Natural killer cell treated with Interleukin-12 subunit alpha and Interleukin-12 subunit beta and Interleukin-15 and Interleukin-18, amount 100 ng/mL, for 72 hours (primary cell): ENCODE measurements at places on chromosomes 7 and 10. TPM values are rescaled to one million over a fixed set of nuclear protein-coding genes. Genes with fewer than 3 reads are reported as not detected.
A peak's percentile ranks its signal among the peaks of the same experiment; 100 is the strongest.

The HDAC9 gene
- 9.9 TPM for total RNA-seq

DNA sequence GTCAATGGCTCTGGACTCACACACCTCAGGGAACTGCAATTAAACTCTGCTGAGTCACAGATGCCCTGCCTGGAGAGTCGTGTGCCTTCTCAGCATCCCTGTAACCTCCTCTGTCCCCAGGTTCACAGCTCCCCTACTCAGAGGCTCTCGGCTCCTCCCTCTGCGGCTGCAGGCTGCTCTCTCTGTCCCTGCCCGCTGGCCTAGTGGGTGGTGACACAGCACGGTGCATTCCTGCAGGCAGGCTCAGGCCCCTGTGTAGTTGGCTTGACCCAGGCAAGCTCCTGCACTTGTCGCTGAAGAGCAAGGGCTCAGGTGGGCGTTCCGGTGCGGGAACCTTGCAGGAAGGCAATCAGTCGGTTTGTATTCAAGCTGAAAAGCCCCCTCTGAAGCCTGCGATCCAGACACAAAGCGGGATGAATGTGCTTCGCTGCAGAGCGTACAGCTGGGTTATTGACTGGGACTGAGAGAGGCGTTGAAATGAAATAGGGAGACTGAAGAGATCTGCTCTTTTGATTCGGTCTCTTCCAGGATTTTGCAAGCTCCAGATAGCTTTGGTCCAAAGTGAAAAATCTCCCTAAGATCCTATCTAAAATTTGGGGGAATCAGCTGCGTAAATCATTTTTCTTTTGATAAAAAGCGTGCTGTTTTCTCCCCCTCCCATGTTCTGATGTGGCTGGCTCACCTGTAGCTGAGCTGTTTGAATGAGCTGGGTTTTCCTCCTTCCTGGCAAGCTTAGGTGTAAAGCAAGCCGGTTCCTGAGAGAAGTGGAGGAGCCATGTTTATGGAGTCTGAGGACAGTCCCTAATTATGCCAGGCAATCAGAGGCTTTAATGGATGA lies 208.7 kb upstream of the PHYHIPL start:
- no peak overlapping the region for H3K27ac ChIP-seq
- no peak overlapping the region for H3K4me3 ChIP-seq

The TACR2 gene
- not detected for total RNA-seq

The GARIN1A gene
- total RNA-seq, result 4.3 TPM

GRCh38 chr7:30671793-30672465 lies 10.3 kb downstream of the CRHR2 start:
- no peaks in the 10 kb centered on the region for H3K36me3 ChIP-seq
- peaks cover 13% of the 10 kb centered on the region for H3K27me3 ChIP-seq
- no peak for DNase-seq

The TMEM273 gene
- total RNA-seq, result 13.2 TPM

- no peak overlapping the region for H3K27ac ChIP-seq
- no peaks in the 10 kb centered on the region for H3K27me3 ChIP-seq
- DNase-seq, result no peak
Measured at GRCh38 chr7:157656195-157656769, 319.5 kb downstream of the DNAJB6 start.

The EGR2 gene
- 116 TPM for total RNA-seq

GRCh38 chr7:30752979-30753378 lies 1.0 kb downstream of the INMT start:
- no peaks in the 10 kb centered on the region for H3K36me3 ChIP-seq
- no peaks in the 10 kb centered on the region for H3K4me1 ChIP-seq

The OR2A1 gene
- total RNA-seq, result not detected

The ITIH5 gene
- not detected for total RNA-seq

DNA sequence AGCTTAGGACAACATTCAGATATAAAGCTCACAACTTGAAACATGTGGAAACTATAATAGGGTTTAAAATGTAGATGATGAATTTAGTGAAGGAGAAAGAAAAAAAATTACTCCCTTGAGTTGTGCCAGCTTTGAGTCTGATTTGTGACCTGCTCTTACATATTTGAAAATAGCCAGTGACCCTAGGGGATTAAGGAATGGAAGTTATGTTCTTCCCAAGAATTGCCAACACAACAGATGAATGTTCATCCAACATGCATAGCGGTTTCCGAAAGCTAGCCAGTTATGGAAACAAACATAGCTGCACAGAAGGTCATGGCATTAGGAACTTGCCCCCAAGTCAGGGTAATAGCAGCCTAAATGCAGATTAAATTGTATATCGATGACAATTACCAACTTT lies 10.8 kb downstream of the TMEM196 start:
- no peak overlapping the region for H3K27ac ChIP-seq
- no peaks in the 10 kb centered on the region for H3K36me3 ChIP-seq

DNA sequence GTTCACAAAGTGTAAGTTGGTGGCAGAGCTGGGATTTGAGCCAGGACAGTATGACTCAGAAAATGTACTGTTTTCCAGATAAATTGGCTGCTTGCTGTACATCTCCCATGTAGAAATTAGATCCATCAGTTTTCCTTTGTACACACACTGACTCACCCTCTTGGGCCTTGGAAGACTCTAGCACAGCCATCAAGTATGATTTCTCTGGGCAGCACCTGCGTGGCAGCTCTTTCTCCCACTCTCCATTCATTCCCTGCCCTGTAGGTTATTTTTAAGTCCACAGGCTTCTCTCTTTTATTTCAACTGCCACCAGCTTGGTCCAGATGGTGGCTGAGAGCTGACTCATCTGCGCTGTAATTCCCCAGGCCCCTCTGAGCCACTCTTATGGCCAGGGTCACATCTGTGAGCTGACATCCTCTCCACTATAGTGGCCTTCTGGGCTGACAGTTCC lies 28.3 kb upstream of the SDK1 start:
- peaks cover 9% of the 10 kb centered on the region for H3K27me3 ChIP-seq
- H3K4me1 ChIP-seq, result no peaks in the 10 kb centered on the region
- no peak for DNase-seq
- H3K36me3 ChIP-seq, result no peaks in the 10 kb centered on the region
- H3K27ac ChIP-seq, result no peak overlapping the region
- H3K4me3 ChIP-seq, result no peak overlapping the region

GRCh38 chr7:116786791-116787443 lies 75.5 kb upstream of the CAPZA2 start:
- H3K36me3 ChIP-seq, result no peaks in the 10 kb centered on the region
- H3K27me3 ChIP-seq, result peaks cover 5% of the 10 kb centered on the region
- H3K4me1 ChIP-seq, result no peaks in the 10 kb centered on the region
- no peak overlapping the region for H3K4me3 ChIP-seq

GRCh38 chr7:79529881-79530235 lies 76.4 kb upstream of the MAGI2 start:
- no peak overlapping the region for H3K4me3 ChIP-seq
- H3K4me1 ChIP-seq, result no peaks in the 10 kb centered on the region

- H3K27me3 ChIP-seq, result no peaks in the 10 kb centered on the region
- no peak overlapping the region for H3K27ac ChIP-seq
- no peaks in the 10 kb centered on the region for H3K36me3 ChIP-seq
- peaks cover 19% of the 10 kb centered on the region for H3K4me1 ChIP-seq
- no peak overlapping the region for H3K4me3 ChIP-seq
Measured at GRCh38 chr7:101868191-101868950, 50.9 kb downstream of the CUX1 start.

DNA sequence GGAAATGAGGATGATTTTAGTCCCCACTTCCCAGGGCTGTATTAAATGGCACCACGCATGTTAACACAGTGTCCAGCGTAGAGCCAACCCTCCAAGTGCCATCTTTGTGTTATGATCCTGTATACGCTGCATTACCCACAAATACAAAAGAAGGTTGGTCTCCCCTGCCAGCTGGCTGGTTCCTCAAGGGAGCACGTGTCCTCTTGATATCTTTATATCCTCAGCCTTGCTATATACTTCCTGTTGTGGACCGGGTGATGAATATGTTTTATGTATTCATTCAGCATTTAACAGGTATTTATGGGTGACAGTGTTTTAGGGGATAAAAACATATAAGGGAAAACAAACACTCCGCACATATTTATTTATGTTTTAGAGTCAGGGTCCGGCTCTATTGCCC lies 23.2 kb upstream of the PRRT4 start:
- no peak overlapping the region for H3K27ac ChIP-seq
- no peaks in the 10 kb centered on the region for H3K27me3 ChIP-seq
- H3K4me3 ChIP-seq, result no peak overlapping the region
- DNase-seq, result no peak
- no peaks in the 10 kb centered on the region for H3K36me3 ChIP-seq

The CLEC5A gene
- total RNA-seq, result not detected

GRCh38 chr10:67666416-67667034 lies 29.5 kb downstream of the CTNNA3 start:
- H3K36me3 ChIP-seq, result no peaks in the 10 kb centered on the region
- peaks cover 20% of the 10 kb centered on the region for H3K27me3 ChIP-seq
- H3K4me1 ChIP-seq, result no peaks in the 10 kb centered on the region
- DNase-seq, result no peak

GRCh38 chr7:45092100-45092930 lies 3.5 kb upstream of the NACAD start:
- peaks cover 4% of the 10 kb centered on the region for H3K27me3 ChIP-seq
- H3K4me1 ChIP-seq, result no peaks in the 10 kb centered on the region
- H3K27ac ChIP-seq, result no peak overlapping the region
- H3K4me3 ChIP-seq, result no peak overlapping the region
- H3K36me3 ChIP-seq, result no peaks in the 10 kb centered on the region

The RARRES2 gene
- not detected for total RNA-seq

DNA sequence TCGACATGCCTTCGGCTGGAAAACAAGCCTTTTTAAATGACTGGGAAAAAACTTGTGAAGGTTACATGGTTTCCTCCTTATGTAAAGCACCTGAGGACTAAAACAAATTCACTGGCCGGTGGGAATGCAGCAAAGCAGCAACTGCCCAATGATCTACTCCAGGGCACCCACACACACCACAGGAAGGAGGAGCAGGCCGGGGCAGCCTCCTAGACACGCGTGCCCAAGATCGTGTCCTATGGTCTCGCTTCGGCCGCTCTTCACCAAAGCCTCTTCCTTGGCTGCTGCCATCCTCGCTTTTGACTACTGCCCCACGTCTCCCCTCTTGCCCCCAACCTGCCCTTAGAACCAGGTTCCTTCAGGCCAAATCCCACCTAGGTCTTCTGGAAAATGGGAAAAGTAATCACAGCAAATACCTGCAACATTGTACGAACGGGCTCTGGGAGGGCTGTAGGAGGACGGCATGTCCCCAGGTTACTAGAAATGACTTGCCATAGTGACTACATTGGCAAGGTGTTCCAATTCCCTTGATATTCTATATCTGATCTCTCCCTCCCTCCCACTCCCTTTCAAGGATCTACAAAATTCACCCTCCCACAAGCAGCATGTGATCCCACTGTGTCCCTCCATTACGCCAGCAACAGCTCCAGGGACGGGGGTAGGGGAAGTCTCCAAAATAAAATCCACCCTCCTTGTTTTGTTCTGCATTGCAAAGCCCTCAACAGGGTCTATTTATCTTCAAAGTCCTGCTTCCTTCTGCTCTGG lies 84.9 kb downstream of the RNF216 start:
- H3K27ac ChIP-seq, result peak overlapping the region; percentile 30
- H3K4me1 ChIP-seq, result peaks cover 81% of the 10 kb centered on the region
- no peak overlapping the region for H3K4me3 ChIP-seq

The CHAT gene
- not detected for total RNA-seq

The RSPH10B gene
- 1.3 TPM for total RNA-seq

DNA sequence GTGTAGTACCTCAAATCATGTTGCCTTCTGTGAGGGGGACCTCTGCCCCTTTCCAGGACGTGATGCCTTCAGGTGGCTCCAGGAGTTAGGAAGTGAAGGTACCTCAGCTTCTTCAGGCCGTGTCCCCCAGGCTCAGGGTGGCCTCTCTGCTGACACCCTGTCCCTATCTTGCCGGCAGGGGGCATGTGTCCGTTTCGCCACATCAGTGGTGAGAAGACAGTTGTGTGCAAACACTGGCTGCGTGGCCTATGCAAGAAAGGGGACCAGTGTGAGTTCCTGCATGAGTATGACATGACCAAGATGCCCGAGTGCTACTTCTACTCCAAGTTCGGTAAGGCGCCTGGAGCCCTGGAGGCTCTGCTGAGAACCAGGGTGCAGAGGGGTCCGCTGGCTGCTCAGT lies 9.2 kb downstream of the CPSF4 start:
- H3K36me3 ChIP-seq, result peaks cover 4% of the 10 kb centered on the region
- DNase-seq, result no peak
- H3K27me3 ChIP-seq, result no peaks in the 10 kb centered on the region
- peaks cover 4% of the 10 kb centered on the region for H3K4me1 ChIP-seq
- no peak overlapping the region for H3K27ac ChIP-seq

The CRTAC1 gene
- not detected for total RNA-seq
